ENCODE measurements at places on chromosomes 12 and 14. TPM values are rescaled to one million over a fixed set of nuclear protein-coding genes. Genes with fewer than 3 reads are reported as not detected.

DNA sequence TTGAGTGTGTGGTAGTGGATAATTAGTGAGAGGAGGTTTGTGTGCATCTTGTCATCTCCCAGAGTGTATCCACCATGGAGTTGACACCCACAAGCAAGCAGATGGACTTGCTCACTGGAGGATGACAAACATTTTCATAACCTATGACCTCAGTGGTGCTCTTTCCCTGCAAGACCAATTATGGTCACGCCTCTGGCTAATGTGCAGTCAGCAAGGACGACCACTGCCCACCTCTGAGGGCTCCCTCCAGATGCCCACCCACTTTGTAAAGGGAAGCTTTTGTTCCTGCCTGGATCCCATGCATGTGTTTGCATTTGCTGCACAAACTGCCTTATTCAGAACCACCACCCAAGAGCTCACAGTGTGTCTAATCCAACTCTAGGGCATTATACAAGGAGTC is 982.8 kb downstream of the TMEM121 start:
- DNase-seq, result no peak

Gene COL2A1
- not detected for total RNA-seq

Gene CSRNP2
- 20.2 TPM for total RNA-seq

GRCh38 chr14:66453469-66453868 is 32.7 kb upstream of the CCDC196 start:
- no peak for DNase-seq

DNA sequence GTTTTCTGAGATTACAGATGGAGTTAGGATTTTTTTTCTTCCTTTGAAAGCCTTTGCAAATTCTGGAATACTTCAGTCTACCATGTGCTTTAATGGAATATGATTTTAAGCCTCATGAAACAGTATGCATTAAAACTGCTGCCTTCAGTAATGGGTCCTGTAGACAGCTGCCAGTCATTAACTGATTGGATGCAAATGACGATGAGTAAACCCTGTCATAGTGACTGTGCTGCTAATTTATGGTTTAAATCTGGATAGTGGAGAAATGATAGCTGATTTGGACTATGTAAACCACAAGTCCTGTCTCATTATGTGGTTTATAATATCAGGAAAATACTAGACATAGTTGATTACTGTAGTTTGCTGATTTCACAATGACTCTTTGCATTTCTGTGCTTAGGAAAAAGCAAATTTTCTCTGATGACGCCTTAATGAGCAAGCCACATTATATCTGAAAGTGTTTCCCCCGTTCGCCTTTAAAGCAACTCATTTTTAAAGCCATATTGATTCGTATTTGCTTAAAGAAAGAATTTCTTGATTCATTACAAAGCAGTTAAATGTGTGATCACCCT is 217.6 kb downstream of the TMTC2 start:
- no peak for DNase-seq

DNA sequence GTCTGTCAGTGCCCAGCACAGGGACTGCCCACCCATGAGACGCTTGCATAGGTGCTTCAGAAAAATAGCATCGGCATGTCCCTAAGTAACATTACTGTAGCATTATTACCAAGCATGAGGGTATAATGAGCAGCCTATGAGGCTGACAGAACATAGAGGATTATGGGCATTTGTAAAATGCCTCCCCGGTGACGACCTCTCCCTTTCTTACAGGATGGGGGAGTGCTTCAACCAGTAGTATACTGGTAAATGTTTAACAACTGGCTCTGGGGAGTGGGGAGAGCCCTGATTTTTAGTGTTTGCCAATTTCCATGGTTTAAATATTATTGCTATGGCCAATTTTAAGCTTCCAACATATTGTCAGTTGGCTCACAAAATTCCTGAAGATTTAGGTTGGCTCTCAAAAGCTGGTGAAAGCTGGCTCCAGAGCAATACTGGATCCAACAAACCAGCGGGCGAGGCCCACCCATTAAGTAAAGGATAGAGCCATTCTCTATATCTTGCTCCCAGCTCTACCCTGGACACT is 104.5 kb downstream of the ETNK1 start:
- no peak for DNase-seq

DNA sequence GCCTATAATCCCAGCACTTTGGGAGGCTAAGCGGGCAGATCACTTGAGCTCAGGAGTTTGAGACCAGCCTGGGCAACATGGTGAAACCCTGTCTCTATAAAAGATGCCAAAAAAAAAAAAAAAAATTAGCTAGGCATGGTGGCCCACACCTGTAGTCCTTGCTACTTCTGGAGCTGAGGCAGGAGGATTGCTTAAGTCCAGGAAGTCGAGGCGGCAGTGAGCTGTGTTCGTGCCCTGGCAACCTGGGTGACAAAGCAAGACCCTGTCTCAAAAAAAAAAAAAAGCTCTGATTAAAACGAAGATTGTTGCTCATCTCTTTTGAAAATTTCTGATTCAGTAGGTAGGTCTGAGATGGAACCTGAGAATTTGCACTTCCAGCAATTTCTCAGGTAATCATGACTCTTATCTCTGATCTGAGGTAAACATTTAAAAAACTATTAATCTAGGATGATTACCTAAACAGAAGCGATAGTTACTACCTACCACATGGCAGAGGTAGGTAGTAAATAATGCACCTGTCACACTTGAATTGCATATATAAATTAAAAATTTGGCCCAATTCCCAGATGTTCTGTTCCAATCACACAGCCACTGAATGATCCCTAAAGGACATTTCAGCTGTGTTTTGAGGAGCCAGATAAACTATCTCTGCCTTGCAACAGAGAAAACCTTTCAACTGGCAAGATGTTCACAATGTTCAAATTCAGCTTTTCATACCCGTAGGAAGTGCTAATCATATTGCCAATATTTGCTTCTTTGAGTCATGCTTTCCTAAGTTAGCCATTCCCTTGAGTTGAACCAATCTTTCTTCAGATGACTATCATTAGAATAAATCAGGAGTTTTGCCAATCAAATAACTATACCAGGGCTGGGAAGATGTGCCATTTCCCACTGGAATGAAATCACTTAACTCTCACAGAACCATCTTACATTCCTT is 4.2 kb upstream of the TEP1 start:
- DNase-seq, result no peak

GRCh38 chr14:63134801-63135200 is 69.4 kb upstream of the RHOJ start:
- no peak for DNase-seq

Gene KRAS
- total RNA-seq, result 17.8 TPM
